ENCODE measurements at places on chromosomes 16 and 17.

DNA sequence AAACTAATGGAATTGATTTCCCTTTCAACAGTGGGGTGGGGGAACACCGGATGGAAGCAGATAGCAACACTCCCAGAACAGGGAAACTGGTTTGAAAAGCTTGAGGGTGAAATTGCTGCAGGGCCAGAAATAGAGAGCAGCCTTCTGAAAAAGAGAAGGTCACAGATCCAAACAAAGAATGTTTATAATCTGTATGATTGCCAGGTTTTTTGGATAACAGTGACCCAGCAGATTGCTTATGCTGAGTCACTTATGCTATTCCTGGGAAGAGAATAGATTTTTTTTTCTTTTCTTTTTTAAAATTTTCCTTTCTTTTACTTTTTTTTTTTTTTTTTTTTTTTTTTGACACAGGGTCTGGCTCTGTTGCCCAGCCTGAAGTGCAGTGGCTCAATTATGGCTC is 641.3 kb downstream of the KCNJ2 start:
- no peak for DNase-seq

DNA sequence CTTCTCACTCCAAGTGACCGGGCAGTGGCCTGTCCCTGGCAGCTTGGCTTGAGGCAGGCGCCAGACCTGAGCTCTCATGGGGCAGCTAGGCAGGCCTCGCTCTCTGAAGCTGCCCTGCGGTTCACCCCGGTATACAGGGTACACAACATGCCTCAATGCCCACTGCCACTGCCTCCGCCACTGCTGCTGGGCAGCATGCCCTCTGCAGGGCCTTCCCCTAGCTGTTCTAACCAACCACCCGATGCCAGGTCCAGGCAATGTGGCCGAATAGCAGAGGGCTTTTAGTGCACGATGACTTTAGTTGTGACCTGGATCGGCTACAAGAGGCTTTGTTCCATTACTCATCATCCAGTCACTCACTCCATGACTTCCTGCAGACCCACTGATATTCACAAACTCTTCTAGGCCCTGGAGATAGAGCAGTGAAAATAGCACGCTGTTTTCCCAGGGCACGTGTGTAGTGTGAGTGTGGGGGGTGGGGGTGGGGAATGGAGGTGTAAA is 19.7 kb downstream of the CDC42EP4 start:
- DNase-seq, result no peak

GRCh38 chr17:14871921-14872320 is 393.2 kb downstream of the PMP22 start:
- no peak for DNase-seq

- peak; percentile 52 for DNase-seq
Observed at GRCh38 chr17:56593646-56594319, at the start of gene NOG. NOG (plus strand) TSS chr17:56593699; CDS start chr17:56594224, 525 bp downstream.

DNA sequence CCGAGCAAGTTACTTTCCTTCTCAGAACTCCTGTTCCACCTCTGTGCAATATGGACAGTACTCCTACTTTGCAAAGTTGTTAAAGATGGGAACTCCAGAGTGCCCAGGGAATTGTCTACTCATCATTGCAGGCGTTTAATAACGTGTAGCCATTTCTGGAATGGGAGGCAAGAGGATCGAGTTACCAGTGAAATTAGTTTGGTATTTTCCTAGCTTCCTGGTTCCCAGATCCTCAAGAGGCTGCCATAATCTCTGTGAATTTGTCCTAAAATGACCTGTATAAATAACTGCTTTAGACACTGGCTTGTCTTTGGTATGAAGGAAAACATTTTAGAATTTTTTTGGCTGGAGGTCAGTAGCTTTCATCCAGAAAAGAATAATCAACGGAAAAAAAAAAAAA is 27.7 kb downstream of the WWOX start:
- DNase-seq, result no peak
